Stimulated activated CD8-positive, alpha-beta memory T cell treated with anti-CD3 and anti-CD28 coated beads, Interleukin-4, amount 100 ng/mL, for 1 hour (primary cell): ENCODE measurements at places on chromosomes 7 and 10.

DNA sequence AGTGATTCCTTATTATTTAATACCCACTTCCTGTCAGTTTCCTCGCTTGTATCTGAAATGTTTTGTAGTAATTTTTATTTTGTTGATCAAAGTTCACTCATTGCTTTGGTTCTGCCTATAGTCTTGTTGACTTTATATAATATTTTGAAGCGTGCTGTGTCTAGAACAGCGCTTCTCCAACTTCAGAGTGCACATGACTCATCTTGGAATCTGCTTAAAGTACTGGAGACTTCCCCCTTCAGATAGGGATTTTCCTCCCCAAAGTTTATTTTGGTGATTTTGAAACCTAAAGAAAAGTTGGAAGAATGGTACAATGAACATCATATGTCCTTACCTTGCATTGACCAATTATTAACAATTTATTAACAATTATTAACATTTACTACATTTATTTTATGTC is 5.8 kb downstream of the COMTD1 start:
- no peak for DNase-seq

DNA sequence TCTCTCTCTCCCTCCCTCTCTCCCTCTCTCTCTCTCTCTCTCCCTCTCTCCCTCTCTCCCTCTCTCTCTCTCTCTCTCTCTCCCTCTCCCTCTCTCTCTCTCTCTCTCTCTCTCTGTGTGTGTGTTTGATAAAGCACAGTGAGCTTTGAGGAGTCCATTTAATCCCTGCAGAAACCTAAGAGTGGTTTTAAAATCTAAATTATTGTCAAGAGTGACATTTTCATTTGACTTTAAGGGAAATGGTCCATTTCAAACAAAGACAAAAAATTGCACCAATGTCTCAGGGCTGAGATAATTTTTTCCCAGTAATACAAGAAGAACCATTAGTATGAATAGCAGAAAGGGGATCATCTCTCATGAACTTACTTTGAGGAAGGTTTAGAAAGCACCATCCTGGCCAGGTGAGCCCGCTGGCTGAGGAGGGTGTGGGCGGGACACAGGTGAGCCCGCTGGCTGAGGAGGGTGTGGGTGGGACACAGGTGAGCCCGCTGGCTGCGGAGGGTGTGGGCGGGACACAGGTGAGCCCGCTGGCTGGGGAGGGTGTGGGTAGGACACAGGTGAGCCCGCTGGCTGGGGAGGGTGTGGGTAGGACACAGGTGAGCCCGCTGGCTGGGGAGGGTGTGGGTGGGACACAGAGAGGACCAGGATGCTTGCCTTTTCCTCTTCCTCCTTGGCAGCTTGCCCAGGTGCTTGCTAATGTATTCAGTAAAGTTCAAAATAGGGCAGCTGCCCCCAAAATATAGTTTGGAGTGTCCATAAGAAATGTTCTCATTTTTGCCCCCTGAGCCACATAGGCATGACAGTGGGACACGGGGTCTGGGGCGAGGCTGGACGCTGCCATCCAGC is 125.0 kb downstream of the DNAJB6 start:
- DNase-seq, result no peak

DNA sequence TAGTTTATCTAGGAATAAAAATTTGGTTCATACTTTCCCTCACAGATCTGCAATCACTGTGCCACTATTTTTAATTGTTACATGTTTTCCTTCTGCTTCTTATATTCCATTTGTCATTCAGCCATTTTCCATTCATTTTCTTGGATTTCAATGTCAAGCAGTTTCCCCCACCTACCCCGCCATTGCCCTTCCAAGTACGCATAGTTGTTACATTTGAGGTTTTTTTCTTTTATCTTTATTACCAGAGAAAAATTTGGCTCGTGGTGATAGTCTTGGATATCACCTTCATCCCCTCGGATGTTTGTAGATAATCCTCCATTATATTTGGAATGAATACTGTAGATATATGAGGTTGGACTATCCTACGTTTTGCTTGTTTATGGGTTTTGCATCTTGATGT is 159.7 kb downstream of the CRPPA start:
- no peak for DNase-seq

DNA sequence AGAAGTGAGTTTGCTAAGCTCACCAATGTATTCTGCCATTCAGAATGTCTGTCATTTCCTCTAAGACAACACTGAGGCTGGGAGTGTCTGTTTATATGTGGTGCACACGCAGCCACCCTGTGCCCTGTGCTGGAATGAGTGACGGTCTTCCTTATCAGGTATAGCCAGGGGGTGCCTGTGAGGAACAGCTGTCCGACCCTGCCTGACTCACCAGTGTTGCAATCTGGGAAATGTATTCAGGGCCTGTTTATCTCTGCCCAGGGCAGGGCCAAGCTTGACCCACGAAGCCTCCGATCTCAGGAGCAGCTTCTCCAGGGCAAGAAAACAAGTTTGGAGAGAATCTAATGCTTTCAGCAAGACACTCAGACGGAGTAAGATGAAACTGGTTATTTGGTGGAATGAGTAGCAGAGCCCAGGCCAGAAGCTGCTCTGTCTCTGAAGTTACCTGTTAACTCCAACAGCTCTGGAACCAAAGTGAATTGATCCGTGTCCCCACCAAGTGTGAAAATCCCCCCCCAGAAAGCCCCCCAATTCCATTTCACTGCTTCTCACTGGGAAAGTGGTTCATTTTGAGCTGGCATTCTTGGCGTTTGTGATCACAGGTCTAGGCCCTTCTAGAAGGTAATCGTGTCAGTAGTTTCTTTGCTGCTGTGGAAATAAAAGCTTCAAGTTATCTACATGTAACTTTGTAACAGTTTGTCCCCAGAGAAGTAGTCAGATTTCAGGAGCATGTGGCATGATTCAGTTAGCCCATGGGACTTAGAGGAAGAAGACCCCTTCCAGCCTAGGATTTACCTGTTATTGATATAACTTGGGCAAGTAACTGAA is 6.1 kb upstream of the UBE2H start:
- no peak for DNase-seq

DNA sequence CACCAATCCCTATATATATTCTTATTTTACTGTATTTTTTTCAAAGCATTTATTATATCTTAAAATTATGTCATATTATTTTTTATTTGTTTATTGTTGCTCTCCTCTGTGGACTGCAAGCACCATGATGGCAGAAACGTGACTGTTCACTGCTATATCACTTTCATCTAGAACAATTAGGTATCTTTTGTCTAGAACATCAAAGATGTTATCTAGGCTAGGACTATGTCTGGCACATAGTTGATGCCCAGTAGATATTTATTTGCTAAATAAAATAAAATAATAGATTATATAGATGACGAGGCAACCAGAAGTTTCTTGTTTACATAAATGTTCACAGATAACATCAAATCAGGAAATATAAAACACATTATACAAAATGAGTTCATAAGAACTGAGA is 12.4 kb upstream of the GPR158 start:
- DNase-seq, result no peak

DNA sequence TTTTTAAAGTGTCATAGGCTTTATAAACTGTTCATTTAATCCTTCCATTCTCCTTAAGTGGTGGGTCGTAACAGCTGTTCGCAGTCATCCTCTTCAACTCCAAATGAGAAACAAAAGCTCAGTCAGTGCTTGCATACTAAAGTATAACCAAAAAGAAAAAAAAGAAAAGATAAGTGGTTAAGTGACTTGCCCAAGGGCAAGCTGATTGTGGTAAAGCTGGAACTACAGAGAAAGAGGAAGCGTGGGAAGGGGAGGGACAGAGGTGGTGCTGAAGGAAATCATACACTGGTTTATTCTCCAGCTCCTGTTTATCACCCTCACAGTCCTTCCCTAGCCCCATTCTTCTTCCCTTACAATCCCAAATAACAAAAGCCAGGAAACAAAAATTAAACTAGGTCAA is 29.6 kb downstream of the IDE start:
- no peak for DNase-seq

- DNase-seq, result no peak
These were observed 229.2 kb downstream of the RPS24 start for GRCh38 chr10:78262860-78263259.

DNA sequence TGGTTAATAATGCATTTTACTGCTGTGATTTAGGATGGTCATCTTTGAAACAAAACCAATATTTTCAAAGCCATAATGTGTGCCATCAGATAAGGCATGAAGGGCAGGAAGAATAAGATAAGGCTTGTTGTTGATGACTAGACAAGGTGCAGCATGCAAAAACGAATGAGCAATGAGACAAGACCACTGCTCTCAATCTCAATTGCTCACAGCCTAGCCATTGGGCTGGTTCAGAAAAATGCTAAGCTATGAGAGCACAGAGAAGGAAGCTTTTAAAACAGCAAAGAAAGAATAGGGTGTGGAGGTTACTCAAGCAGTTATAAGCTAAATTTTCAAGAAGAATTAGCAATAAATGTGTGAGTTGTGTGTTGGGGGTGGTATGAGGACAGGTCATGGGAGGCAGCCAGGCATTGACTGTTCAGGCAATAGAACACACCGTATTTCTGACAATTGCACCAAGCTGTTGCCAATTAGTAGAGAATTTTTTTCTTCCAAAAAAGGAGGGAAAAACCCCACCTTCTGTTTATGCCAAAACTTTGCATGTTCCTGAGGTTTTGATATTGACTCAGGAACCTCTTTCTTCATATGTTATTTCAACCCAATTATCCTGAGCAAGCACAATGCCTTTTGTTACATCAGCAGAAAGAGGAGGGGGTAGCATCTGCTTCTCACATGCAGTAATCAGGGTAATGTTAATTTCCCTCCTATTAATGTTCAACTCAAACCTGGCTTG is 276.5 kb downstream of the HDAC9 start:
- DNase-seq, result no peak

DNA sequence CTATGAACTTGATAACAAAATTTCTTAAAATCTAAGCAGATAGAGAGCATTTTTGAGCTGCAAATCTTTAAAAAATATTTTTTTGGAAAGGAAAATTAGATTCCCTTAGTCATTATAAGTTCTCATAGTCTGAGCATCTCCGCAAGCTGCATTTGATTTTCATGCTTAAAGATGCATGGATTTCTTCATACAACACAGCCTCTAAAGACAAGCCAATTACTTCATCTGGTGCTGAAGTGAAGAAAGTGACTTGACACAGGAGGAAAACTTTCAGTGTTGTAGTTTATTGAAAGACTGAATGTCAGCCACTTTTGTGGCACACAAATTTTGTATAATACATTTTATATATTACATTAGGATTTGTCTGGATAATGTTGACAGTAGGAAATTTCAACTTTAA is 22.5 kb downstream of the SEMA3D start:
- no peak for DNase-seq

DNA sequence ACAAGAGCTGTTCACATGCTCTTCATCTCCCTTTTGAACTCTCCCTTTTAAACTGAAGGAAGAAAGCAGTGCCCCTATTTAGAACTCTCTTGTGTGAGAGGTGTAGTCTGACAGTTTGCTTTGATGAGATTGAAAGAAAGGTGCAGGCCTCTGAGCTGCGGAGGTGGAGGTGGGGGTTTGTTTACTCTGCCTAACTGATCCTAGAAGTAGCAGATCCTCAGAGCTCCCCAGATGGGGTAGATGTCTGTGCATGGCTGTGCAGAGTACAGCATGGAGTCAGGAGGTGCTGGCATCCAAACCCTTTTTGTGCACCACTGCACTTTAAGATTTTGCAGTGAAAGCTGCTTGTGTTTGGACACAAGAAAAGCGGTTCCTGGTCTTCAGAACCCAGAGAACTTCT is 58.3 kb downstream of the MINDY4 start:
- DNase-seq, result no peak

- no peak for DNase-seq
These were observed 44.8 kb upstream of the FAM133B start for GRCh38 chr7:92634924-92635519.

DNA sequence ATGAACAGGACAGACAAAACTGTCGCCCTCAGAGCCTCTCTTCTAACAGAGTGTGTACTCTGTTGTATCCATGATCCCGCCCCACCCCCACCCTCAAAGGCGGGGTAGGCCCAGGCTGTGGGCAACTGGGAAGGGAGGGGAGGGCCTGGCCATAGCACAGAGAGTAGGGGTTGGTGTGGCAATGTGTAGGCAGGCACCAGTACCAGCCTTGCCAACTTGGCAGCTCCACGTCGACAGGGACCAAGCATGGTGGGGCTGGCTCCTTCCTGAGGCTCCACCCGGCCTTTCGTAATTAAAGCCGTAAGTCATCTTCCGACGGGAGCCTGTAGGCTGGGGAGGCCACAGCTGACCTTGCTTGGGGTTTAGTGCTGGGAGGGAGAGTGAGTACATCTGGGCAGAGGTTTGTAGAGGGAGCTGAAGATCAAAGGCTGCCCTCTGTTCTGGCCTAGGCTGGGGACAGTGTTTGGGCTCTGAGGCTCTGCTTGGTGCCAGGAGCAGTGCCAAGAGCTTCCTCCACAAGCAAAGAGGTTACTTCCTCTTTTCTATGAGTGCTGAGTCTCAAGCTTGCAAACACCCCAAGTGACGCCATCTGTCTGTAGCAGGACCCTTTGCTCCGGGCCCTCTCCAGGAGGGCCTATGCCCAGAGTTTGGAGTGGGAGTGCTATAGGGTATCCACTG is 121.6 kb downstream of the C10orf105 start:
- DNase-seq, result no peak

DNA sequence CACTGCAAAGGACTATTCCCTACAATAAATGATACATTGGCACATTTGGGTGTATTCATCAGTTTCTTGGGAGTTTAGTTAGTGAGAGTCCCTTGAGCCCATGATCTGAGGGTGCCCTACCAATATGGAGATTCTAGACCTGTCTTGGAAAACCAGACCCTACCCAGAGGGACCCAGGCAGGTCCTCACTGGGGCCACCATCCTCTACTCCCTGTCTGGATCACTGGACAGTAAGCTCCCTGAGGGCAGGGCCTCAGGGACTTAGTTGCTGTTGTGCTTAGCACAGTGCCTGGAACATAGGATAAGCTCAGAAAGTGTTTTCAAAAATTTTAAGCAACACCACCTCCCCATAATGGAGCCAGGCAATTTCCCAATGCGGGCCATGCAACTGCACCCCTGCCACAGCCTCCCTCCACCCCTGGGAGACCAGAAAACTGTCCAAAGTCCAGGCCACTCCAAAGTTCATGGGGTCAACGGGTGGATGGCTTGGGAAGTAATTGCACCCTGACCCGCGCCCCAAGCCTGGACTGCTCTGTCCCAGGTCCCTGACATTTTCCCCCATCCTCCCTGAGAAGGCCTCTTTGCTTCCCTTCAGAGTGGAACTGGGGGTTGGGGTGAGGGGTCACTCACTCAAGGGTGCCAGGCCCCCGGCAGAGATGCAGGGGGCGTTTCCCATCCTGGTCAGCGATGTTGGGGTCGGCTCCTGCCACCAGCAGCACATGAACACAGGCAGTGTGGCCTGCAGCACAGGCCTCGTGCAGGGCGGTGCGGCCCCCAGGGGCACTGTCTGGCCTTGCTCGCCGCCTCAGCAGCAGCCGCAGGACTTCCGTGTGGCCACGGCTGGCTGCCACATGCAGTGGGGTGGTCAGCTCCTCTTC is 1.0 kb downstream of the ASB10 start:
- no peak for DNase-seq

- DNase-seq, result no peak
These were observed 3.8 kb downstream of the KMT2E start for GRCh38 chr7:105017657-105018365.

- no peak for DNase-seq
These were observed 255.4 kb upstream of the MYO3A start for GRCh38 chr10:25678666-25679065.
